ENCODE measurements at places on chromosomes 1 and 21.
A peak's percentile ranks its signal among the peaks of the same experiment; 100 is the strongest.

- DNase-seq = no peak
Measured at GRCh38 chr21:45845063-45845769, 136.4 kb upstream of the COL6A1 start.

- DNase-seq = no peak
Measured at GRCh38 chr1:150092180-150092791, 24.7 kb downstream of the VPS45 start.

DNA sequence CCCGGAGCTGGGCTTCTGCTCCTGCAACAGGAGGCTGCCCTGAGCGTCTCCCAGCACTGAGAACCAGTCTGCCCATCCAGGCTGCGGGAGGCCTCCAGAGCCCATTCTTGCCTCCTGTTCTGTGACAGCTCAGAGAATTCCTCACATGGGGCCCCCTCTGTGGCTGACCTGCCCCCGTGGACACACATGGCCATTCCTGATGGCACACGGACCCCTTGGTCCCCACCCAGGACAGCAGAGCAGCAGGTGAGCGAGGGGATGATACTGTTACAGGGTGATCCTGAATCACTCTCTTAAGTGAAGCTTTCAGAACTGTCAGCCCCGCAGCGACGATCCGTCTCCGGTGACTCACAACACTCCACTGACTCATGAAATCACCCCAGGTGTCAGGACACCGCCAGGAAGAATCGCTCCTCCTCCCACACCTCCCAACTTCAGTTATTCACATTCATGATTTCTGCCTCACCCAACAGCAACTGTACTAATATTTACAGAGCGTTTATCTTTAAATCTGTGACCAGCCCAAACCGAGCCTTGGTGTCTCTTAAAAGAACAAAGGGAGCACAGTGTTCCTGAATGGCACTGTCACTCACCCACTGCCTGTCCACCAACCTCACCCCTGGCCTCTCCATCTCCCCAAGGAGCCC lies 22.5 kb downstream of the CHD5 start:
- no peak for DNase-seq

GRCh38 chr1:4786055-4786454 lies 131.6 kb downstream of the AJAP1 start:
- no peak for DNase-seq

DNA sequence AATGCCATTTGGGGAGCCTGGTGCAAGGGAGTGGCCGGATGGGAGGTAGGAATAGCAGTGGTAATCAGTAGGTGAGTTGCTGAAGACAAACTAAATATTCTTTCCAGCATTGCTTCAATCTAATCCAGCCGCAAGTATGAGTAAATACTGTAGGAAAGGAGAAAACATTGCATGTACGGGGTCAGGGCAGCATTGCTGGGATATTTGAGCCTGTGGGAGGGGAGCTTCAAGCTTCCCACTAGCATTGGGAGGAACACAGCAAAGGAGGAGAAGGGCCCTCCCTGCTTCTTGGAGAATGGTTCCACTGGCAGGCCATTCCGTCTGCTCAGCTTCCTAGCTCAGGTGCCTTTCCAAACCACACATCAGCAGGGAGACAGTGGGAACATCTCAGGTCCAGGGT lies 15.2 kb downstream of the CAPN2 start:
- DNase-seq = no peak

DNA sequence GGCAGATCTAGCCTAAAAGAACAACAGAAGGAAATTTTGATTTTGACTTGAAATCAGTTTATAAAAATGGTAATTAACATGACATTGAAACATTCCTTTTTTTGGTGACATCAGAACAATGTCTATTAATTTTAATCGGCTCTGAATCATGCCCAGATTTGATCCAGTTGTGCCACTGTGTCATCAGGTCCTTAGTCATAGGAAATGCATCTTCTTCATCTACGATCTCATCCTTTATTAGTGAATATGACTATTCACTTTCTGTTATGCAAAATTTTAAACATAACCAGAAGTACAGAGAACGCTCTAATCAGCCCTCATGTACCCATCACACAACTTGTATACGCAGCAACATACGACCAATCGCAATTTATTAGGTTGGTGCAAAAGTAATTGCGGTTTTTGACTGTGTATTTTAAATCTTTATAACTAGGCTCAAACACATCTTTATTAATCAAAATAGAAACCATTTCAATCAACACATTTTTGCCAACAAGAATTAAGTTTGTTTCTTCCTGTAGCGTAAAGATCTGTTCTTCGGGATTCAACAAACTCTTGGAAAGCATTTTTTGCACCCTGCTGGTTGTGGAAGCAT lies 40.3 kb upstream of the TLR5 start:
- DNase-seq = no peak

GRCh38 chr1:59732214-59732955 lies 82.4 kb upstream of the HOOK1 start:
- DNase-seq = no peak

DNA sequence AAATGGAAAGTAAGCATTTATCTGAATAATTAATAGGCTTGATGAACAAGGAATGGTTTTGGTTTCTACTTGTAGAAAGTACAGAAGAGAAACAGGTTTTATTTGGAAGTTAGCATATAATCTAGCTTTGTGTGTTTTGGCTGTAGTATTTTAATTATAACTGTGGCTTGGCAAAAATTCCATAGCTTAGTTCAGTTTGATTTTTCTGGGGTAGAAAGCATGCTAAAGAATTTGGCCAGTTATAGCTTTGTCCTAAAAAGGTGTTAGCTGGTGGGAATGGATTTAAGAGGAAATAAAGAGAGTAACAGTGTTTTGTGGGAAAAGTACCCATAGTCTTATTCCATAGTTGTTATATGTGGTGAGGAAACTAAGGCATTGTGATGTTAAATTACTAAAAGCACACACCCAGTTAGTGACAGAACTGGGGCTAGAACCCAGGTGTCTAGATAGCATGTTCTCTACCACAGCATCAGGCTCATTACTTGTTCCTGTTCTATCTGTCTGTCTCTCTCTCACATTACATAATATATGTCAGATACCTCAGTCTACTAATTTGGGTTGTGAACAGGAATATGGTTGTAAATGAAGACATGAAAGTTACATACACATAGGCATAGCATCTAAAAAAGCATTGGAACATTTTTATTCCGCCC lies 55.0 kb downstream of the MPZL1 start:
- no peak for DNase-seq

DNA sequence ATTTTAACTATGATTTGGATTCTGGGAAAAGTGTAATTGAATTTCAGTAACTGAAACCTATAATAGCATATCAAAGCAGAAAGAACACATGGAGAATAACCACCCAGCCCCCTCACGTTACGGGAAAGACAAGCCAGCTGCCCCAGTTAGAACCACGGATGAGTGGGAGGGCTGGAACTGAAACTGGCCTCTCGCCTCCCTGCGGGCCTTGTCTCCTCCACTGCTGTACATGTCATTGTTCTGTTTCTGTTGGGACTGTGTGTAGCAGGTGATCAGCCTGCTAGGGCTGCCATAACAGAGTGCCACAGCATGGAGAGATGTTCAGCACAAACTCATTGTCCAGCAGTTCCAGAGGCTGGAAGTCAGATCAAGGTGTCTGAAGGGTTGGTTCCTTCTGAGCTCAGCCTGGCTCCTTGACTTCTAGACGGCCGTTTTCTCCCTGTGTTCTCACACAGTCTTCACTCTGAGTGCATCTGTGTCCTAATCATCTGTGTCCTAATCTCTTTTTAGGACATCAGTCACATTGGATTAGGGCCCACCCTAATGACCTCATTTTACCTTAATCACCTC lies 52.4 kb downstream of the MAP3K21 start:
- DNase-seq = no peak

- no peak for DNase-seq
Measured at GRCh38 chr1:46171351-46171750, 3.5 kb upstream of the TSPAN1 start.

GRCh38 chr1:80155371-80155770 lies 1148.8 kb upstream of the ADGRL4 start:
- no peak for DNase-seq

DNA sequence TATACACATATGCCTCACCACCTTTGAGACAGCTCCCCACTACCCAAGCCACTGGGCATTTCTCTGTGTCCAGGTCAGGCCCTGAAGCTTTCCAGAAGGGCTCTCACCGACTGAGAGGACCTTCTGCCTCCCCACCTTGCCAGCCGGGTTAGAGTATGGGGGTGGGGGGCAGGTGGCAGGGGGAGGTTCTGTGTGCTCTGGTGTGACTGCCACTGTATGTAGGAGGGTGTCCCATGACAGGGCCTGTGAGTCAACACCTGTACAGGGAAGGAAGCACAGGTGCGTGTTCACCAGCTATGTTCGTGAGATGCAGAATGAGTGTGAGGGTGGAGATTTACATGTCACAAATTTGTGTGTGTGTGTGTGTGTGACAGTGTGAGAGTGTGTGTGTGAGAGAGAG lies 7.0 kb downstream of the AHDC1 start:
- no peak for DNase-seq

DNA sequence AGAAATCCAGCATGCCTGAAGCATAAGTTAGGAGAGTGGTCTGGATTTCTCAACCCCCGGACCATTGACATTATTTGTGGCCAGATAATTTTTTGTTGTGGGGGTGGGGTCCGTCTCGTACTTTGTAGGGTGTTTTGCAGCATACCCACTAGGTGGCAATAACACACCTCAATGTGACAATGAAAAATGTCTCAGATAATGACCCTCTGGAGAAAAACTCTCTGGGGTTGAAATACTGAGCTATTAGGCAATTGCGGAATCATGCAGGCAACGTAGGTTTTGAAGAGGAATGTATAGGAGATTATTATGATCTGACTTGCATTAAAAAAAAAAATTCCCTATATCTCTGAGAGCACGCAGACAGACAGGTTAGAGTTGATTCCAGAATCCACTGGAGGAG lies 25.3 kb upstream of the RRP15 start:
- DNase-seq = no peak

GRCh38 chr1:204359474-204360255 lies at the start of gene PLEKHA6:
Gene PLEKHA6, minus strand, starts transcription at chr1:204359929. Its CDS starts 86,202 bp downstream, at chr1:204273727.
- DNase-seq = no peak

GRCh38 chr1:15042866-15043265 lies 110.7 kb upstream of the TMEM51 start:
- no peak for DNase-seq

DNA sequence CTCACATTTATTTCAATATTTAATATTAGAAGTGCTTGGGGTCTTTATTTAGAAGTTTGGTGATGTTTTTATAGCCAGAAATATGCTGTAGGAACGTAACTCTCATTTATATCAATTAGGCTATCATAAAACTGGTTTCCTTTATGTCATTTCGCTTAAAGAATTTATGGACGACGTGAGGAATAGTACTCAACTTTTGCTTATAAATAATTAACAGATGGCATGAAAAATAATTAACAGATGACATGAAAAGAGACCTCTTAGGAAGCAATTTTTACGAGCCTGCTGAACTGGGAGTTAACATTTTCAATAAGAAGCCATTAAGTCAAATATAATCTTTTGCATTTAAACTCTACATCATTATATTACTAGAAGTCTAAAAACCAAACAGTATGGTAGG lies 123.5 kb downstream of the OLFML2B start:
- DNase-seq = no peak

GRCh38 chr1:110285316-110285715 lies 53.9 kb upstream of the RBM15 start:
- DNase-seq = no peak

GRCh38 chr1:110463725-110464124 lies 12.8 kb downstream of the PROK1 start:
- no peak for DNase-seq

- DNase-seq = no peak
Measured at GRCh38 chr1:68675336-68675735, 178.5 kb upstream of the DEPDC1 start.

DNA sequence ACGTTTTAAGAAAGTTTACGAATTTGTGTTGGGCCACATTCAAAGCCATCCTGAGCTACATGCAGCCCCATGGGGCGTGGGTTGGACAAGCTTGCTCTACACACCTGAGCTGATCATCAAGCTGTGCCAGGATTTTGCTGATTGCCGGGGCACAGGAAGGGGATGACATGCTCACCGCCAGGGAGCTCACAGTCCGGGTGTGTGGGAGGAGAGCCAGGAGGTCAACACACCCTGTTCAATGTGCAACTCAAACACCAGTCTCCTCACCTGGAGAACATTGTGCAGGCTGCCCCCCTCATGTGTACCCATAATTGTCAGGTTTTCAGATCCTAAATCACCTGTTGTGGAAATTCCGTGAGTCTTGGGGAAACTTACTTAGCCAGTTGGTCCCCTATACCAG lies 969 bp downstream of the CYP4A11 start:
- DNase-seq = no peak

GRCh38 chr1:199878823-199879222 lies 148.7 kb upstream of the NR5A2 start:
- DNase-seq = no peak

DNA sequence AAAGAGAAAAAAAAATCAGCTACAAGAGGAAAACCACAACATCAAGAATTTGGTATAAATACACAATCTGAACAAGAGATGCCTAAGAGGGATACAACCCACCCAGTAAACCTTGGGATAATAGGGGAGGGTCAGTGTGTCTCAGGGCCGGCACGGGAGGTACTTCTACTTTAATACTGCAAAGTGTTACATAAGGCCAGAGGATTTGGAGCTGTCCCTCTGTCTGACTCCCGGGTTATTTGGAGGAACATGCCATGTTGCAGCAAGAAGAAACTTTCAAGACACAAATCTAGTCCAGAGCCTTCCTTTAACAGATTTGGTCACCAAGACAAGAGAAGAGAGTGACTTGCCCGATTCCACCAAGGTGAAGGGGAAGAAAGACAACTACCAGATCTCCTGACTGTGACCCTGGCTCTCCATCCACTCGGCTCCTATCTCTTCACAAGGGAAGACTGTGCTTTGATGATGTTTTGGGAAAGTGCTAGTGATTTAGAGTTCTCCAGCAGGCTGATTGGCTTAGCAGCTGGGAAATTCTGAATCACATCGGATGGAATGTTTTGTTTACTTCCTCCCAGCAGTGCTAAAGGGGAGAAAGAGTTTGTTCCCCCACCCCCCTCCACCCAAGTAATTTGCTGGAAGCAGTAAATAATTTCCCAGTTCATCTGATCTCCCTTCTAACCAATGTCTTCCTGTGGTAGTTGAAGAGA lies 29.3 kb downstream of the SGIP1 start:
- DNase-seq = peak; percentile 96

GRCh38 chr1:116874733-116875249 lies 34.9 kb upstream of the PTGFRN start:
- DNase-seq = no peak

Measured in GM04503 (cell line).